Memory B cell (primary cell): ENCODE measurements at places on chromosomes 3 and 15.

GRCh38 chr15:100909565-100909964, 9.6 kb upstream of the LRRK1 start:
- DNase-seq: no peak

GRCh38 chr15:98715890-98716443, 67.6 kb downstream of the IGF1R start:
- DNase-seq: no peak

DNA sequence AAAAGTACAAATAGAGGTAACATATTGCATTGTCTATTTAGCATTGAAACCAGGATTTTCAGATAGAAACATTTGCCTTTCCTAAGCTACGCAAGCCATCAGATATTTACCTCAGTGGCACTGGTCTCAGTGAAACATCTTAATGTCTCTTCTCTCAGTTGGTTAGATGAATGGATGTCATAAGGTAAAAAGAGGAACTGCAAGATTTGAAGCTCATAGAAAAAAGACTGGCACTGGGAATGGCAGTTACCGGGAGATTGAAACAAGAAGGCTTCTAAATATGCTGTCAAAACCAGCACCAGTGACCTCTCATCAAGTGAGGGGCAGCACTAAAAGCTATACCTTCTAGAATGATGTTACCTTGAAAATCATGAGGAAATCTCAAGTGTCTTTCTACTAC, 486.4 kb downstream of the FHIT start:
- no peak for DNase-seq

DNA sequence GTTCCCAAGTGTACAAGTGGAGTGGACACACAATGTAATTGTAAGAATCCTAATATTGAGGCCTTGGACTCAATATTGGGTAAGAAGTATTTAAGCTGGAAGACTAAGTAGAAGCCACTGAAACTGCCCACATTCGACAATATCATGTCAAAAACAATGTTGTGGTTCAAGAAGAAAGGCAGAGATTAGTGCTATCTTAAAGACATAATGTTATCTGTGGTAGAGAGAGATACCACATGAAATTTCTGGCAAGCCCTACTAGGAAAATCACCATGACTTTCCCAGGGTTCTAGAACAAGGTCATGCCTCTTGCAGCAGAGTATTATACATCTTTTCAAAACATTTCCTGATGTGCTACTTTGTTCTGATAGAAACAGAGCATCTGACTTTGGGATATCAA, 192.6 kb downstream of the RAP2B start:
- DNase-seq: no peak

DNA sequence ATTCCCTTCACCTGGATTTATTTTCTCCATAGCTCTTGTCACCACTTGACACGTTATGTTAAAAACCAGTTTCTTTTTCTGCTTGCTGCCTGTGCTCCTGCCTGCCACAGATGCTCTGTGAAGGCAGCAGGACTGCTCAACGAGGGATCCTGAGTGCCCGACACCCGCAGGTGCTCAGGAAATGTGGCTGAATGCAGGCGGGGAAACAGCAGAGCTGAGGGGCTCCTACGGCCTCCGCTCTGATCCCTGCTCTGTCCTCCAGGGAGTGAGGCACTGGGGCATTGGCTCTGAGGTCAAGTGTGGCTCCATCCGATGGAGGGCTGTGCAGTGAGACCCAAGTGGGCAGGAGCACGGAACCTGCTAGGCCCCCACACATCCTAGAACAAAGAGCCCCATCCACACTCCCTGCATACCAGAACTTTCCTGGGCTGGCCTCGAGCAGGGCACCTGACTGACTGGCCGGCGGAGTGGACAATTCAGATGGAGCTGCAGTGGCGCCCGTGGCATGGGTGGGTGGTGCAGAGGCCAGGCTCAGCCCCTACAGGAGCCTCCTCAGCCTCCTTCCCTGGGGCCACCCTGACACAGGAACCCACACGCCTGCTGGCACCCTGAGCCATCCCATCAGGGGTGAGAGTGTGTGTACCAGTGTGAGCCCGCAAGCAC, 27.9 kb downstream of the IQSEC1 start:
- no peak for DNase-seq

DNA sequence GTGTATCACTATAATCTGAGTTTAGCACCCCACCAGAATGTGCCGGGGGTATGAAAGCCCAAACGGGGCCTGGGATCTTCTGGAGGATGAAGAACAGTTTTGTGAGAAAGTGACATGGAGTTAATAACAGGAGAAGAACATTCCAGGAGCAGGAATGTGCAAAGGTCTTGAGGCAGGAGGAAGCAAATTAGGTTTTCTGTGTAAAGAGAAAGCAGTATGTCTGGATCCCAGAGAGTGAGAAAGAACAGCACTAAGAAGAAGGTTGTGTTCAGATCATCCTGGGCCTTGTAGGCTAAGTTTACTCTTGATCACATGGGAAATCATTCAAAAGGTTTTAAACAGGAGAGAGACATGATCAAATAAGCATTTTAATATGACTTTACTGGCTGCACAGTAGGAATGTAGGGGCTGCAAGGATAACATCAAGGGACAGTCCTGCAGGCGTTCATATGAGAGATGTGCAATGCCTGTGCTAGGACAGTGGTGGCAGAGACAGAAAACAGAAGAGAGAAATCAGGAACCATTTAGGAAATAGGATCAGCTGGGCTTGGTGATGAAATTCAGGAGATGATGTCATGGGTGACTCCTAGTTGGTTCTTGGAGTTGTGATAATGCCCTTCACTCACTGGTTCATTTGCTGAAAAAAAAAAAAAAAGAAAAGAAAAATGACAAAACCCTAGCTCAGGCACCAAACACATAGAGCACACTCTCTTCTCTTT, 113.5 kb downstream of the TNIK start:
- DNase-seq: no peak

DNA sequence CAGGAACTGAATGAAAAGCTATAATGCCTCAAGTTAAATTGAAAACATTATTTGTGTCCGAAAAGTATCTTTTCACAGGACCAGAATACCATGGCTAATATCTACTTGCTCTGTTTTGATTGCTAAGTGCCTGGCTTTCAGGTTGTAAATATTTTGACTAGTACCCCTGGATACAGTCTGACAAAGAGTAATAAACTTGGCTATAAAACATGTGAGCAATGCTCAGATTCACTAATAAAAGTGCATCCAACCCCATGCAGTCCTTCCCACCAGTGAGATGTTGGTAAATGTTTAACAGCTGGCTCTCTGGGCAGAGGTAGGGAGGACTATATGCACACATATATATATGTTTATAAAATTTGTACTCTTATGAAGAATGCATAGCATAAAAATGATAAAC, 281.8 kb upstream of the TGFBR2 start:
- no peak for DNase-seq

GRCh38 chr3:49793486-49794085, 6.1 kb downstream of the CDHR4 start:
- no peak for DNase-seq

- DNase-seq: no peak
Measured at GRCh38 chr15:89623165-89623564, 32.1 kb downstream of the KIF7 start.

GRCh38 chr3:129988429-129988828, 13.9 kb downstream of the TRH start:
- no peak for DNase-seq

GRCh38 chr15:87826119-87826747, 430.3 kb downstream of the NTRK3 start:
- no peak for DNase-seq

- DNase-seq: no peak
Measured at GRCh38 chr3:64414043-64414442, 188.8 kb upstream of the PRICKLE2 start.

GRCh38 chr3:187651282-187651681, 18.9 kb downstream of the SST start:
- DNase-seq: no peak

- DNase-seq: no peak
Measured at GRCh38 chr3:120864541-120864940, 43.5 kb upstream of the STXBP5L start.

GRCh38 chr3:55959471-55960080, 472.5 kb upstream of the WNT5A start:
- no peak for DNase-seq

DNA sequence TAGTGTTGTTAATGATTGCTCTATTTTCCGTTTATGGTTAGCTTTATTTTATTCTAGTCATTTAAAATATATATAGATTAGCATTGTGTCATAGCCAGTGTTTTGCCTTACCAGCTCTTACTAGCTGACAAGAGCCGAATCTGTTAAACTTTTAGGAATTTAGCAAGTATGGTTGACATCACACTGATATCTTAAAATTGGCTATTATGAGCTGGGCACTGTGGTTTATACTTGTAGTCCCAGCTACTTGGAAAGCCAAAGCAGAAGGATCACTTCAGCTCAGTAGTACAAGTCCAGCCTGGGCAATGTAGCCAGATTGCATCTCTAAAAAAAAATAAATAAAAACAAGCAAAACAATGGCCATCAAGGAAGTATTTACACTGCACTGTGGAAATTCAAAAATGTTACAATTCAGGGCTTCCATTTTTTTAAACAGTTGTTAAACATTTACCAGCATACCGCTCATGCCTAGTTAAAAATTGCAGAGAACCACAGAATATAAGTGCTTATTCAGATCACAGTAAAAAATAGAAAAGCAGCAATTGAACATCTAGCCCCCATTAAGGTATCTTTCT, 208.4 kb upstream of the CGNL1 start:
- DNase-seq: no peak

- no peak for DNase-seq
Measured at GRCh38 chr3:140943781-140944552, 2.3 kb downstream of the SLC25A36 start.

- DNase-seq: peak; percentile 93
Measured at GRCh38 chr3:129439817-129440617, at the start of the genes IFT122 and MBD4. Gene IFT122, plus strand, starts transcription at chr3:129440224. Its CDS starts 107 bp downstream, at chr3:129440331. Gene MBD4, minus strand, starts transcription at chr3:129439948. Its CDS starts 115 bp downstream, at chr3:129439833.

GRCh38 chr15:100531823-100532327, 3.1 kb upstream of the CERS3 start:
- DNase-seq: no peak

GRCh38 chr3:135454890-135455289, 510.6 kb upstream of the PPP2R3A start:
- DNase-seq: no peak
